ENCODE measurements at places on chromosomes 1 and 21.

DNA sequence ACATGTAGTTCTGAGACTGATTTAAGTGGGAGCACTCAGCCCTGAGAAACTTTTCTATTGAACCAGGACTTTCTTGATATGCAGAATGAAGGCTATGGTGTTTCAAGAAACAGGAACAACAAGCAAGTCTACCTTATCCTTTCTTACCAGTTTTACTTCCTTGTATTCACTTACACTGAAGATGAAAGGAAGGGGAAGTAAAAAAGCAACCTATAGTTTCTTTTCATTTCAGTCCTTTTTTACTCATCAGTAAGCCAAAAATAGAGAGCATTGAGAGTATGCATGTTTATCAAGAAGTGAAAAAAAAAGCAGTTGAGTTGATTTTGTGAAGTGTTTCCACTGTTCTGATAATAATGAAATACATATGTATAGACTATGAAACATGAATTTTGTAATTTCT, 1010.3 kb downstream of the AMY1C start:
- DNase-seq = peak; percentile 1

DNA sequence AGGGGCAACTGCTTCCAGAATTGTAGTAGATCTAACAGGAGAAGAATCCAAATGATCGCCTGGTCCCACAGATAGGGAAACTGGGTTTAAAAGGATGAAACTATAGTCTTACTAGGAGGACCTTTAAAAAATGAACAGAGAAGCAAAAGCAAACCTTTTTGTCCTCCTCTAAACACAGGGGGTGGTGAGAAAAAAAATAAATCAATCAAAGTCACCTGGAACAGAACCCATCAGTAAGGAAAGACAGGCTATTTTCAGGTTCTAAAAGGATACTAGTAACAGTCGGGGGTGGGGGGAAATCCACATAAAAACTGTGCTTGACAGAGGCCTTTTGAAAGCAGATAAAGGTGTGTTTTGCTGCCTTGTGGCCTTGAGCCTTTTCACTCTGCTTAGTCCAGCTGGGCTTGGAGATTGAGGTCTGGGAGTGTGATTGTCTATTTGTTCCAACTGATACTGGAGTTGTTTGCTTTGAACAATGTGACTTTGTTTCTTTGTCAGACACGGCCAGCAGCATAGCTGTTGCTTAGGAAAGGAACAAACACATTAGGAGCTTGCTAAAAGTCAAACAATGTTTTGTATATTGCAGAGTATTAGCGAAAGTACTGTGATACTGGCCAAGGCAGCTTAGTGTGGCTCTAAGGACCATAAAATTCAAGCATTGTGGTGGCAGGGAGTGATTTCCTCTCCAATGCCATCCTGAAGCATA, 141.1 kb upstream of the IRF2BP2 start:
- DNase-seq = peak; percentile 56

- DNase-seq = no peak
Measured at GRCh38 chr1:153624965-153625611, 2.2 kb downstream of the S100A13 start.

GRCh38 chr1:25744140-25744581, 55.8 kb upstream of the SELENON start:
- DNase-seq = no peak

- no peak for DNase-seq
Measured at GRCh38 chr1:223771469-223771813, 59.1 kb downstream of the CAPN2 start.

- DNase-seq = no peak
Measured at GRCh38 chr1:15797614-15798390, 9.6 kb downstream of the UQCRHL start.

DNA sequence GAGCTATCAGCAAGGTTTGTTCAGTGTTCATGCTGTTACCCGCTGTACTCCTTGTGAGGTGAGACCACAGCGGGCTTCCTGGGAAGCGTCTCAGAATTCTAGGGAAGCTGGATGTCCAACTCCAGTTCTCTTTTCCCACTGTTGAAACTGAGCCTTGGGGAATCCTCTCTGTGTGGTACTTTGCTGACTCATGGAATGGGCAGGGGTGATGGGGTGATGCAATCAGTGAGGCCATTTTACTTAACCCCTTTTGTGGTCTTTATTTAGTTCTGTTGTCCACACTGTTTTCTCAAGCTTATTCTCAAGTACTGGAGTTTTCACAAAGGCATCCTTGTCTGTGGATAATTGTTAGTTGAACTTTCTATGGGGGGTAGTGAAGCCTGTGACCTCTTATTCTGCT, 42.6 kb downstream of the ACKR1 start:
- DNase-seq = no peak

DNA sequence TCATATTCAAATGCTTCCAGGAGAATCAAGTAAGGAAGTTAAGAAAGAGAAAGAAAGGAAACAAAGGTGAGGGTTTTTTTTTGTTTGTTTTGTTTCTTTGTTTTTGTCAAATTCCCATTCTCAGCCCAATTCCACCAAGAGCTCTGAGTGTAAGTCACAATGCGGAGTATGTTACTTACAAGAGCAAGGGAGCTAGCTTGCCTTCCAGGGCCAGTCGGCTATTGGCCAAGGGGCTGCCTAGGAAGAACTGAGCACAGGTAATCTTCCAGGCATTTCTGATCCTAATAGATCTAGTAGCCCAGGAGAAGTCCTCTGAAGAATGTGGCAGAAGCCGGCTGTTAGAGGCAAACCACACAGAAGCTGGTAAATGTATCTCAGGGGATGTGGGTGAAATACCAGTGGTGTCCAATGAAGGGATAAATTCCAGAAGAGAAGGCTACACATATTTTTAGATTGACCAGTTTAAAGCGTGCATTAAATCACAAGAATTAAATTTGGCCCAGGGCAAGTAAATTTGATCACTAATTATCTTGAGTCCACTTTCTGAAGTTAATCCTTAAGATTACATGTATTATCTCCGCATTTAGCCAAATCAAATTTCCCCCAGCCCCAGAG, 239.6 kb upstream of the ADAMTS5 start:
- DNase-seq = no peak

DNA sequence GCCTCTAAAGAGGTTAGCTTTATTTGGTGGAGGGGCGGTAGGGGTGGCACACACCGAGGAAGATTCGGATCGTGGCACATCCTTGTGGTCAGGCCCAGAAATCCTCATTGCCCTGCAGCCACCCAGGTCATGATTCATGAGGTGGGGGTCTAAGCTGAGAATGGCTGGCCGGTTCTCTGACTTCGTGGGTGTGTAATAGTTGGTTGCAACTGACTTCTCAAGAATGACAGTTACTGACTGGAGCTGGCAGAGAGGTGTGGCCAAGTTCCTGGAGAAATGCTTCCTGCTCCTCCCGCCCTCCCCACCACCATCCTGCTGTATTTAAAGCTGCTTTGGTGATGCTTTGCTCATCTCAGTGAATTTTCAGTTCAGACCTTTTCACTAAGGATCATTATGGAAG, 198.6 kb downstream of the KIF26B start:
- DNase-seq = no peak

DNA sequence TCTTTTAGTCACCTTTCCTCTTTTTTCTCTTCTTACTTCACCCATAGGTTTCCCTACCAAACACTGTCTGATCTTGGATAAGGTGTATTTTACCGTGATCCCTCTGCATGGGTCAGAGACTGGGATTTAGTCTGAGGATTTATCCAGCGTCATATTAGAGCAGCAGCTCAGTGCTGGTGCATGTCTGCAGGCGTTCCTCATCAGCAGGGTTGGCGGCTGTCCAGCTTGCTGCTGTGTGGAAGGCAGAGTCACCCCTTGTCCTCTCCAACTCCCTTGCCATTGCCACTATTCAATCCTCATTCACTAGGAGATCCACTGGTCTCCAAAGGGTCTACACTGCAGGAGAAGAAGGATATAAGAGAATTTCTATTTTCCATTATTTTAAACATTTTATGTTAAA, 7.3 kb upstream of the FAM78B start:
- DNase-seq = no peak

- no peak for DNase-seq
Measured at GRCh38 chr1:163305441-163305840, 16.3 kb upstream of the NUF2 start.

Measured in hematopoietic multipotent progenitor cell treated with erythropoietin and hydrocortisone succinate and interleukin-3 and kit ligand, for 6 days (in vitro differentiated cells).